Stimulated activated CD4-positive, alpha-beta T cell treated with anti-CD3 and anti-CD28 coated beads, Interleukin-2, amount 100 ng/mL, for 24 hours (primary cell): ENCODE measurements at places on chromosomes 16 and 17.

- DNase-seq, result no peak
Measured at GRCh38 chr17:81980707-81981343, 3.4 kb downstream of the ASPSCR1 start.

DNA sequence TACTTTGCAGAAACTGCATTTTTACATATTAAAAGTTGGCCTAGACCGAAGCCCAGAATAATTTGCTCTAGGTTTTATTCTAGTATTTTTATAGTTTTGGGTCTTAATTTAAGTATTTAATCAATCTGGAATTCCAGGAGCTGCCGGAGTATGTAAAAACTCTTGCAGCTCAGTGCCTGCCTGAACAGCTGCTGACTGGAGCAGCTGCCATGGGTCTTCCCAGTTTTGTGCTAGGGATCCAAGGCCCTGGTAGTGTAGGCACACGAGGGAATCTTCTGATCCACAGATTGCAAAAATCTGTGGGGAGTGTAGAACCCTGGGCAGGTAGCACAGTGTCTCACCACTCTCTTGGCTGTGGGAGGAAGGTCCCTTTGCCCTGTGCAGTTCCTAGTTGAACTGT is 87.0 kb upstream of the HS3ST3A1 start:
- DNase-seq, result no peak

DNA sequence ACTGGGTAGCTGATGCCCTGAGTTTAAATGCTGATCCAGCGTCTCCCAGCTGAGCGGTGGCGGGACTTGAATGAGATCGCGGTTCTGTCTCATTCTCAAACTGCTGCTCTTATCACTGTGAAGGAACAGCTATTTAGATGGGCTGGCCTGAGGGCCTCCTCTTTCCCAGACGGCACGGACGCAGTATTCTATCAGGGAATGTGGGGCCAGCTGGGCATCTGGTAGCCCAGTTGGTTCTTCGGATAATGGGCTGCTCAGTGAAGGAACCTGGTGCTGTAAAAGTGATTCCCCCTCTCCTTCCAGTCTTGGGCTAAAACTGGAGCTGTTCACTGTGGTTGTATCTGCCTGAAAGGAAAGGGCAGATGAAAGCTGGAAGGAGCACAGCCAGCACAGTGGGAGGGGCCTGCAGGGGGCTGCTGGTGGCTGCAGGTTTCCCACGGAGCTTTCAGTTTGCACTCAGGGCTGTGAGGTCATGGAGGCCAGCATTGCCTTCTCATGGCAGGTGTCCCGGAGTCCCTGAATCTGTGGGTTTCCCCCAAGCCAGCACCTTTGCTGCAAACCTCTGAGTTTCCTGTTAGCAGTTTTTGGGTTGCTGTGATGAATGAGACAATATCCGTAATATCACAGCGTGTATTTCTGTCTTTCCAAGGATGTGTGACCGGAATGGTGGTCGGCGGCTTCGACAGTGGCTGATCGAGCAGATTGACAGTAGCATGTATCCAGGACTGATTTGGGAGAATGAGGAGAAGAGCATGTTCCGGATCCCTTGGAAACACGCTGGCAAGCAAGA is 3.6 kb downstream of the IRF8 start:
- DNase-seq, result peak; percentile 54

DNA sequence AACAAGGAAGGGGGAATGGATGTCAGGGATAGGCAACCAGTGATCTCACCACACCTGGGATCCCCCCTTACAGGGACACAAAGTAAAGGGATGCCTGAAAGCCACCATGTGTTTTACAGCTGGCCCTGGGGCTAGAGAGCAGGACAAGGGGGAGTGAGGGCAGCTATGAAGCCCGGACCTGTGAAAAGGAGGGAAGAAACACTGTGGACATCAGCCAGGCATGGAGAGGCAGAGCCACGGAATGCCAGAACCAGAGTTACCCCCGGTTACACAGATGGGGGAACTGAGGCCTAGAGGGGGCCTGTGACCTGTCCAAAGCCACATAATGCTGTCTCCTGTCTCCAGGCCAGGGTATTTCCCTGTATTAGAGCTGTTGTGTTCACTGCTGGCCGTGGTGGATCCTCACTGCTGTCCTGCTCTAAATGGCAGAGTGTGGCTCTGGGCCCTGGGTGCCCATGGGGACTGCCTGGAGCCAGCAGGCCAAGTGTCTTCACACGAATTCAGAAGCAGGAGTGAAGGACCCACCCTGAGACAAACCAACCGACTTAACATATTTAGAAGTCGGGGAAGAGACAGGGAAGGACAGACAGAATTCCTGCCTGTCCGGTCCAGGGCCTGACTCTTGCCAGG is 29.7 kb upstream of the ITGA3 start:
- no peak for DNase-seq

- no peak for DNase-seq
Measured at GRCh38 chr17:60529806-60530205, 3.8 kb upstream of the APPBP2 start.

DNA sequence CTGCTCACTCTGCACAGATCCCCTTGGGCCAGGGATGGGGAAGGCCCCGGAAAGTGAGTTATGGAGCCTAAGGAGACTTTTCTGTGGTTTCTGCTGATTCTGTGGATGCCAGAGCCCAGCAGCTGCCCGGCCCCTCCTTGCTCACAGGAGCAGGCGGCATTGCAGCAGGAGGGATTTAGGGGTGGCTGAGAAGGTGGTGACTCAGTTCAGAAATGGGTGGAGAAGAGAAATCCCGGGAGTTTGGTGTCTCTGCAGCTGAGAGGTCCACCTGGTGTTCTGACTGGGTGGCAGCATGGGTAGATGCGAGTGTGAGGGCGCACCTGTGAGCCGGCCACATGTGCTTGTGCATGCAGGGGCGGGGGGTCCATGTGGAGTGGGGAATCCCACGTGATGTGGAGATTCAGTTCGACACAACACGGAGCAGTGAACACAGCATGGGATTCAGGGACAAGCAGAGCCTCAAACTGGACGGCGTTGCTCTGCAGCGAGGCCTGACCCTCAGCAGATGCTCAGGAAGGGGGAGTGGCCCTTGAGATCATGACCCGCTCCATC is 16.0 kb upstream of the SPPL2C start:
- no peak for DNase-seq

DNA sequence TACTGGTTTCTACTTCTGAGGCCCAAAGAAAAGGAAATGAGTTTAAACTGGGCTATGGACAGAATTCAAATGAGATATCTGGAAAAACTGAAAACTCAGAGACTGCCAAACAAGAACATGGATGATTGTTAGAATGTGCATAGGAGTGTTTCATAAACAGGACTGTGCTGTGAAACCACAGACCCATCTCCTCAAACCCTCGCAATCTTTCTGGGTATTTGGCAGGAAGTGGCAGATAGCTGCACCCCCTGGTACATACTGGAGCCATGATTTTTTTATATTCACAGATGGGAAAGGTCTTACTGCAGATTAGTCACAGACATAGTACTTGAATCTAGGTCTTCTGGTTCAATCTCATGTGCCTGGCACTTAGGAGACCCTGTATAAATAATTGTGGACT is 145.0 kb downstream of the CCDC182 start:
- no peak for DNase-seq

- DNase-seq, result no peak
Measured at GRCh38 chr16:58219432-58219831, 21.5 kb upstream of the CSNK2A2 start.

DNA sequence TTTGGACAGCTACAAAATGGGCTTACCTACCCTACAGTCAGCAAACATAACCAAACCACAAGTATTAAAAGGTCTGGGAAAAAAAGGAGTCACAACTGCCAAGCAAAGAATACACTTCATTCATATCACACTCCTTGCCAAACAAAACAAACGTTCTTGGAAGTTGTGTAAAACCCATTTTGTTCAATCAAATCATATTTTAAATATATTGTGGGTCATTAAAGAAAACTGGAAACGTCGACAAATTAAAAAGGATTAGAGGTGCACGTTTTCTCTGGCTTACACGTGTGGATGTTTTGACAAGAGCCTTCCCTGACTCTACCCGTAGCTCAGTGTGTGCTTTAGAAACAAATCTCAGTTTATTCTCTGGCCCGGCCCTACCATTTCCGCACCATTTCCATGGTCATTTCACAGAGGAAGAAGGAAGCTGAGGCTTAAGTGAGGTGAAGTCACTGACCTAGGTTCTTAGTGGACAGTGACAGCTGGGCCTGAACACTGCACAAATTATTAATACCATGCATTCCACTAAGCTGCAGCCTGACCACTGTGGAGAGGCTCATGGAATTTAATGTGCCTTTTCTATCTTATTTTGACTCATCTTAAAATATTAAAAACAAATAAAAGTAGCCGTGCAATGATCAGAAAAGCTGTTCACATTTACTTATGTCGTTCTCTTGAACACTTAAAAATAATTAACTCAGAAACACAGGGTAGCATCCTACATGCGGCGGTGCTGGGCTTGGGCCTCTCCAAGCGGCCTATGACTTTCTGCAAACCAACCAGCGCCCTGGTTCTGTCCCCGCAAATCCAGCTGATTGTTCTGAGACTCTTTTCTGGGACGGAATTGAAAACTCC is 968 bp downstream of the CEP112 start:
- no peak for DNase-seq
